ENCODE measurements at places on chromosomes 1 and 21.

- peak; percentile 13 for DNase-seq
Observed at GRCh38 chr1:225866061-225866837, 15.9 kb downstream of the TMEM63A start.

GRCh38 chr1:24732186-24732885, 12.9 kb upstream of the CLIC4 start:
- no peak for DNase-seq

DNA sequence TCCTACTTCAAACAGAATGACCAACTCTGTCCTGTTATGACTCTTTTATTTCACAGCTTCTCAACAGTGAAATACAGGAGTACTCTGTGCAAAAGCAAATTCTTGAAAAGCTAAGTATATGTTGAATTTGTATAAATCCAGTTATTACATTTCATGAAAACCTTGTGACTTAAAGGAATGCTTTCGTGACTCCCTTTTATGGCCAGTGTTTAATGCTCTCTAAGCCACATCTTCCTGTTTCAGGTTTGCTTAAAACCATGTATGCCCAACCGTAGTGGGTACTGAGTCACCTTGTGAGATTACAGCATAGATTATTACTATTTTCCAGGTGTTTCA, 40.2 kb upstream of the KIF1B start:
- DNase-seq = no peak

GRCh38 chr1:205992218-205992882, 10.8 kb downstream of the RAB7B start:
- DNase-seq = no peak

DNA sequence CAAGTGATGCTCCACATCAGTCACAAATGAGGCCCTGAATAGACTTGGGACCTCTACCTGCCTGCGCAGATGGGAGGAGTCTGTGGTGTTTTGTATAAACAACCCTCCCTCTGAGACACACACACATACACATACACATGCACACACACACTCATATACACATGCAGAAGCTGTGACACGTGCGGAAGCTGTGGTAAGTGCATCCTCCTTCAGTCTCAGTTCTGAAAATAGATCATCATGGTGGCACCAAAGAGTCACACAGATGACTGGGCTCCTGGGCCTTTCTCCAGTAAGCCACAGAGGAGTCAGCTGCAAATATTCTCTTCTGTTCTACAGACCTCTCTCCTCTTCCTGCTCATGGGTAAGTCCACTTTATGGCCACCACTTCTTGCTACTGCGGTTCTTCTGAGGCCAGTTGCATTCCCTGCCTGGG, at the start of gene LY9:
Gene LY9 (plus strand): TSS at position 224 of the 433 bp plus-strand sequence. CDS start 14 bp downstream, at position 238.
- peak; percentile 70 for DNase-seq

DNA sequence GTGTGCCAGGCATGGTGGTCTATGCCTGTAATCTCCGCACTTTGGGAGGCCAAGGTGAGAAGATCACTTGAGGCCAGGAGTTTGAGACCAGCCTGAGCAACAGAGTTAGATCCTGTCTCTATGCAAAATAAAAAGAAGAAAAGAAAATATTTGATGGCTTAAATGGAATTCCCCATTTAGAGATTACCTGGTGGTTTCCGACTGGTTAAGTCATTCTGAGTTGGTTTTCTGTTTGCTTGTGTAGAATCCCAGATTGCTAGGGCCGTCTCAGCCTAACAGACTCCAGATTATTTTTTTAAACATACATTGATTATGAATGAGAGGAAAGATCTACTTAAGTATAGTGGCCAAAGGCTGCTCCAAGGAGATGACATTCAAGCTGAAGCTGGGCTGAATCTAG, 22.9 kb upstream of the LY9 start:
- no peak for DNase-seq

GRCh38 chr21:26007951-26008498, 162.5 kb downstream of the APP start:
- no peak for DNase-seq

DNA sequence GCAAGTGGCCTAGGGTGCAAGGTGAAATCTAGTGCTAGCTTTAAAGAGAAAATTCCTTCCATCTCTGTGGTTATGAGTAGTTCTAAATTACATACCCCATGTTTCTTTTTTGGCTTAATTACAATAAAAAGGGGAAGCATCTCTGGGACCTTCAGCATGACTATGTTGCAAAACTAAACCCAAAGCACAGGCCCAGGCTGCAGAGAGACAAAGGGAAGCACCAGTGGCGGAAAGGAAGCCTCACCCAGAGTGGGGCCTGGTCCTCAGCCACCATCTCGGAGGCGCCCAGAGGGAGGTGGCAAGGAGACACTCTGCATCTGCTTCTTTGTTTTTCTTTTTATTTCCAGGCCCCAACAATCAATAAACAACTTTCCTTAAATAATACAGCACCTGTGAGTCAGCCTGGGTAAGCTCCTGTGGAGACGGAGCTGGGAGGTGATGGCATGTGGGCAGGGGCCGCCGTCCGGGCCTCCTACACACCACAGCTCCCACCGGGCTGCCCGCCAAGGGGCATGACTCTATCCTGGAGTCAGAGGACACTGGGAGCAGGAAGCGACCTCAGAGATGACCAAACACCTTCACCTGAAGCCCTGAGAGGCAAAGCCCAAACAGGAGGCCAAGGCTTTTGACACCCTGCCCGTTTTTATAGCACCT, 21.7 kb downstream of the ITPKB start:
- DNase-seq = no peak

DNA sequence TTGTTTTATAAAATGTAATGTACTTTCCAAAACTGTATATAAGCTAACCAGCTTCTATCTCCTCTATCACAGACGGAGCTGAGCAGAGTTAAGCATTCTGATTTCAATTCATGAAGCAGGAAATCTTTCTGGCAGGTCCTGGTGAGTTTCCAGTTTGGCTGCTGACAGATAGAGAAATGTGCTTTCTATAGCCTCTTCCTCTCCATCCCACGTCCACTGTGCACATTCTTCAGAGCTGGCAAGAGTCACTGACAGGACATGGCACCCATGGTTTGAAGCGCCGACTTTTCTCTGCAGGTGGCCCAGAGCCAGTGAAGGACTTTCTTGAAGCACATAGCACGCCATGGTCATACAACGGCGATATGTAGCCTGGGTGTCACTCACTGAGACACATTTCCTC, 52.3 kb upstream of the POU2F1 start:
- DNase-seq = no peak

DNA sequence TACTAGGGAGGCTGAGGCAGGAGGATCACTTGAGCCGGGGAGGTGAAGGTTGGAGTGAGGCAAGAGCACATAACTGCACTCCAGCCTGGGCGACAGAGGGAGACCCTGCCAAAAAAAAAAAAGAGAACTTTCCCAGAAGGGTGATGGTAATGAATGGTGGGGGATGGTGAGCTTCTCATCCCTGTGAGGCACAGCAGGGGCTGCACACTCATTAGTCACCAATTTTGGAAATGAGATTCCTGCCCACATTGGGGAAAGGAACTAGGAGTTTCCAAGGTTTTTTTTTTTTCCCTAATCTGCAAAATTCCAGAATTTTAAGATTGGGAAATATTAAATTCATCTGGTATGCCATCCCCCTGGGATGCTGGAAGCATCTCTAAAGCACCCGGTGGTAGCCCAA, 50.2 kb upstream of the SSBP3 start:
- DNase-seq = no peak

- DNase-seq = no peak
Observed at GRCh38 chr1:115717541-115717940, 51.0 kb downstream of the CASQ2 start.

DNA sequence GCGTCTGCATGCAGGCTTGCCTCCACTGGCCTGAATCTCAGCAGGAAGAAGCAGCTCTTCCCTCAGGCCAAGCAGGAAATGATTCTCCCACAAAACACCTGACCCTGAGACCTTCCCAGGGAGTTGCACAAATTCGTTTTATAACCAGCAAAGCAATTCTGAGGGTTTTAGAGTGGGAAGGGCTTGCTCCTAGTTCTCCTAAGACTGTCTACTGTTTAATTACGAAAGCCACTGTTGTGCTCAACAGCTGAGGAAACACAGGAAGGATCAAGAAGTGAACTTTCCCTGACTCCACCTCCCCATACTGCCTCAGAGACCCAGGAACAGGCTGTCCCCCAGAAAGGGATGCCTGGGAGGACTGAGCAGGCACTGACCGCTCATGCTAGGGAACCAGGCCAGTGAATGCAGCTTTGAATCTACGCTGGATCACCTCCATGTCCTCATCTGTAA, 37.0 kb upstream of the PUM1 start:
- no peak for DNase-seq

DNA sequence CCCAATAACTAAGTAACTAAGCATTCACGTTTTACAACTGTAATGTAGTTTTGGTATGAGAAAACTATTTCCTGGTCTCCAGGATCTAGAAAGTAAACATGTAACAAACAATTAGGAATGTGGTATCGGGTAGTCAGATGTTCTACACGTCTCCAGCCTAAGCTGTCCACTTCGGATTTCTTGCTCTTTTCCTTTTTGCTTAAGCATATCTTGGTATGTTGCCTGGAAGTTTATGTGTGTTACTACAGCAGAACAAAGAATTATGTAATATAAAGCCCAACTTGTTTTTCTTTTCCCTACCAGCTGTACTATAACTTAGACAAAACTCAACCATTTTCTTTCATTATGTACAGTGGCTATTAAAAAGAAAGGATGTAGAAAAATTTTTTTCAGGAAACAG, 20.4 kb upstream of the WARS2 start:
- DNase-seq = no peak

- DNase-seq = peak; percentile 84
Observed at GRCh38 chr1:235075048-235075776, 53.4 kb downstream of the TOMM20 start.

- no peak for DNase-seq
Observed at GRCh38 chr1:1335283-1335682, 4.2 kb downstream of the TAS1R3 start.

DNA sequence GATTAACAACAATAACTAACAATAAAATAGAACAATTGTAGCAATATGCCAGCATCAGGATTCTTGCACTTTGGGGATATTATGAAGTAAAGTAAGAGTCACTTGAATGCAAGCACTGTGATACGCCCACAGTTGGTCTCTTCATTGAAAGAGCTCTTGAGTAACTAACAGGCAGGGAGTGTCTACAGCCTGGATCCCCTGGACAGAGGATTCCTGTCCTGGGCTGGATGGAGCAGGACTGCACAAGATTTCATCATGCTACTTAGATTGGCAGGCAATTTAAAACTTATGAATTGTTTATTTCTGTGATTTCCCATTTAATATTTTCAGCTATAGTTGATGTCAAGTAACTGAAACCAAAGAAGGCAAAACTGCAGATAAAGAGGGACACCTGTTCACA, 13.7 kb upstream of the KRTAP19-5 start:
- no peak for DNase-seq

DNA sequence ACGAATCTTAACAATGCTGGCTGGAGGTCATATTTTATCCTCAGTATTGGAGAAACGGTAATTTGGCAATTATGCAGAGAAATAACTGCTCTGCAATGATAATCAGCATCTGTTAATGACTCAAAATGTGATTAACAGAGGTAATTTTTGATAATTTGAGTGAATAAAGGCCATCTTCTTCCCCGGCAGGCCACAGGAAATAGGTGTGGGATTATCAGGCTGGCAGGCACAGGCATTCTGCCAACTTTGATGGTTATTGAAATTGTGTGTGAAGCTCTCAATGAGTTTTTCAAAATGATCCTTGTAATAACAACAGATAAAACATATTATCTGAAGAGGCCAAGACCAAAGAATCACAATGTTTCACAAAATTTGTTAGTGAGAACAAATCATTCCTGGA, 309.0 kb downstream of the PTGER3 start:
- DNase-seq = no peak

GRCh38 chr21:28627261-28627660, 365.4 kb downstream of the LTN1 start:
- no peak for DNase-seq

- no peak for DNase-seq
Observed at GRCh38 chr21:15060543-15061175, 4.1 kb downstream of the NRIP1 start.

- DNase-seq = no peak
Observed at GRCh38 chr1:37719572-37720195, 27.4 kb downstream of the CDCA8 start.

GRCh38 chr1:22921452-22922126, 51.1 kb downstream of the LACTBL1 start:
- no peak for DNase-seq

DNA sequence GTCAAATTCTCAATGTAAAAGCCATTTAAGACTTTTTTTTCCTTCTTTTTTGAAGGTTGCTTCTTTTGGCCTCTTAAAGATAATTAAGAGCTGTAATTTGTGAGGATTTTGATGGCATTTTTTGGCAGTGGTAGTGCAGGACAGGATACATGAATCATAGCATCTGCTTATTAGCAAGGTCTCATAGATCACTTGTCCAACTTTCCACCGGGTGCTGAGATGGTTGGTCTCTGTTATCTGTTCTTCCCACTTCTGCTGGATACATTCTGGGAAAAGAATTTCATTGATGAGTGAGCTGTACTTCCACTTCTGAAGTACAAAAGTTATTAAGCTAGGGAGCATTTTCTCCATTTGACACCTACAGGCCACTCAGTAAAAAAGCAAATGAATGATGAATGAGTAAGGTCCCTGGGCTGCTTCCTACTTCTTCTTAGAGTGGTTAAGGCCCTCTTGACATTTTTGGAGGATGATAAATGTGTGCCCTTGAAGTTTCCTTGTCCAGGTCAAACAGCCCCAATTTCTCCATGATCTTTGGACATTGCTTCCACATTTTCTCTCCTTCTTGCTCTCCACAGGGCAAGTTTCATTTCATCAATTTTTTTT, 100.6 kb downstream of the ROR1 start:
- no peak for DNase-seq

DNA sequence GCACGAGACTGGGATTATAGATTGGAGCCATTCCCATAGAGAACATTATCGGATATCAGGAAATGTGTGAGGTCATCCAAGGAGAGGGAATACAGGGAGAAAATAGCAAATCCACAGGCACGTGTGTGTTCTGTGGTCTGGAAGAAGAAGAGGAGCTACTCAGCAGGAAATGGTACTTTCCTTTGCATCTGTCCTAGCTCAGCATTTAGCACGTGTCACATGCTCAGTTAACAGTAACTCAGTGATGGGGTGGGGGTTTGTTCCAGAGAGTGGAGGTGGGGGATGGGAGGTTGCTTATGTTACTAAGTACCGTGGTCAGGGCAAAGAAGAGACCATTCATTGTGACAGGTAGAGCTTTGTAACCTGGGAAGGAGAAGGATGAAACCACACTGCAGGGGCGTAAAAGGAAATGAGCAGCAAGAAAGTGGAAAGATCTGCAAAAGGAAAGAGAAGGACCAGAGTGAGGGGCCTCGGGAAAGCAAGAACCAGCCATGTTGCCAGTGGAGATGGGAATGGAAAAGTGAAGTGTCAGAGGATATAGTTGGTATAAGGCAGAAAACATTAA, 100.4 kb downstream of the ATP5PO start:
- no peak for DNase-seq

GRCh38 chr1:54069791-54070170, 16.4 kb downstream of the TCEANC2 start:
- no peak for DNase-seq

- DNase-seq = no peak
Observed at GRCh38 chr21:41958886-41959563, 5.2 kb upstream of the C2CD2 start.

- peak; percentile 44 for DNase-seq
Observed at GRCh38 chr1:182484531-182485257, 34.7 kb downstream of the RGSL1 start.

GRCh38 chr1:54498383-54499096, 49.5 kb upstream of the ACOT11 start:
- no peak for DNase-seq

- DNase-seq = no peak
Observed at GRCh38 chr1:182368903-182369302, 22.7 kb downstream of the GLUL start.

GRCh38 chr1:228286505-228287417, 78.9 kb downstream of the OBSCN start:
- DNase-seq = no peak

Data from NK-92 treated with Interleukin-12 subunit alpha and Interleukin-12 subunit beta, amount 100 ng/mL, for 24 hours (cell line).